Astrocyte of the spinal cord (primary cell): ENCODE measurements at places on chromosomes 7 and 10.

DNA sequence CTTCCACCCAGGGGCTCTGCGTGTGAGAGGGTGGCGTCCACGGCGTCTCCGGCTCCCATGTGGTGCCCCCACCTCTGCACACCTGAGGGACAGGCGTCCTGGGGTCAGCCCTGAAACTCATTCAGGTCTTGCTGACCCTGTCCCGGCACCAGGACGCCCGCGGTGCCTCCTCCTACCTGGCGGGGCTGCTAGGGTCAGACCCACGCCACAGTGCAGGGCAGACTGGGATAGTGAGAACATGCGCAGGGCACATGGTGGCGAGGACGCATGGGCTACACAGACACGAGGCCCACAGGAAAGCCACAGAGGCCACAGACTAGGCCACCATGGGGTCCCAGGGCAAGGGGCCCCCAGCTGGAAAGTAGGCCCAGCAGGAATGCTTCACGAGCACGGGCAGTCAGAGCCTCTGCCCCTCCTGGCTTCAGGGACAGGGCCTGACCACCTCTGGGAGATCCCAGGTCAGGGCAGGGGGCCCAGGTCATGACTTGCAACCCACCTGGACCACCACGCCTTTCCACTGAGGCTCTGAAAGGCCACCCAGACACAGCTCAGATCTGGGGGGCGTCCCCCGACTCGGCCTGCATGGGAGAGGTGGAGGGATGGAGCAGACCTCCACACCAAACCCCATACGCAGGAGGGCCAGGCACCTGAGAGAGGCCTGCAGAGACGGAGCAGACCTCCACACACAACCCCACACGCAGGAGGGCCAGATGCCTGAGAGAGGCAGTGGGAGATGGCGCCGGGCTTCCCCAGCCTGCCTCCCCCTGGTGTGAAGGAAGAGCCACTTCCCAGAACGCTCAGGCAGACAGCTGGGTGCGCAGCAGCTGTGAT is 188.6 kb downstream of the ELFN1 start:
- no peak for DNase-seq

- DNase-seq: no peak
Measured at GRCh38 chr10:99329554-99330346, 594 bp downstream of the CNNM1 start.

DNA sequence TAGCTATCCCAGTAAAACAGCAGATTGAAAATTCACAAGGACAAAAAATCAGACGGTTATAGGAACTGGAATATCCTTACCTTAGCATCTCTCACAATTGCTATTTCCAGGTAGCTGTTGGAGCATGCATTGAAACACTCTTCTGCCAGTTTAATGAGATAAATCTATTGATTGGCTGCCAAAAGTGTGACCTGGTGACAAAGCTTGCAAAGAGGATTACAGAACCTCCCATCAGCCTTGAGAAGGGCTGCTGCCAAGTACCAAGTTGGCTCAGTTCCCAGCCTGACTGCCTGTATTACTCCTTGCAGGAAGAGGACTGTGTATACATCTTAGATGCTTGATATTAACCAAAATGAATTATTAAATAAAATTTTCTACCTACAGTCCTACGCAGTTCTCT is 5.1 kb downstream of the PRLHR start:
- no peak for DNase-seq

GRCh38 chr7:133771788-133772419 is 355.2 kb upstream of the LRGUK start:
- DNase-seq: no peak

GRCh38 chr7:150340024-150340749 is 1.2 kb downstream of the RARRES2 start:
- peak; percentile 22 for DNase-seq

GRCh38 chr10:29948881-29949355 is 110.5 kb downstream of the JCAD start:
- DNase-seq: no peak

DNA sequence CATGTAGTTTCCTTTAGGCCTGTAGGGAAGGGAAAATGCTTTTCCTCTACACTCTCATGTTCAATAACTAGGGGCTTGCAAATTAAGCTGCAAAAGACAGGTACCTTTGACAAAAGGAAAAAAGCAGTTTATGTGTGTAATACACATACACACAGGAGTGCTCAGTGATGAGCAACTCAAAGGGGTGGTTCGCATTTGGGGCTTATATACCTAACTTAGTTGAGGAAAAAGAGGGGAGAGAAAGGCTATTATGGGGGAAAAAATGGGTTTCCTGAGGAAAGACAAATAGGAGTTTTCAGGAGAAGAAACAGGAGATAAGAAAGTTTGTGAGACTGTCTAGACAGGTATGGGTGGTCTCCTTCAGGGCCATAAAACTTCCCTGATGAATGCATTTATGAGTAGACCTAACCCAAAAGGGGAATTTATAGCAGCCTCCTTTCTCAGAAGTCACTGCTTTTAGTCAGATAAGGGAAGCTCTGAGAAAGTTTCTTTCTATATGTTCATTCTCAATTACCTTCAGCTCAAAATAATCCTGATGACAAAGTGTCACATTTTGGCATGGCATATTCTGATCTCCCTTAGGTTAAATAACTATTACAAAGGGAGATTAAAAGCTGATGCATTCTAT is 55.2 kb upstream of the EZH2 start:
- no peak for DNase-seq

DNA sequence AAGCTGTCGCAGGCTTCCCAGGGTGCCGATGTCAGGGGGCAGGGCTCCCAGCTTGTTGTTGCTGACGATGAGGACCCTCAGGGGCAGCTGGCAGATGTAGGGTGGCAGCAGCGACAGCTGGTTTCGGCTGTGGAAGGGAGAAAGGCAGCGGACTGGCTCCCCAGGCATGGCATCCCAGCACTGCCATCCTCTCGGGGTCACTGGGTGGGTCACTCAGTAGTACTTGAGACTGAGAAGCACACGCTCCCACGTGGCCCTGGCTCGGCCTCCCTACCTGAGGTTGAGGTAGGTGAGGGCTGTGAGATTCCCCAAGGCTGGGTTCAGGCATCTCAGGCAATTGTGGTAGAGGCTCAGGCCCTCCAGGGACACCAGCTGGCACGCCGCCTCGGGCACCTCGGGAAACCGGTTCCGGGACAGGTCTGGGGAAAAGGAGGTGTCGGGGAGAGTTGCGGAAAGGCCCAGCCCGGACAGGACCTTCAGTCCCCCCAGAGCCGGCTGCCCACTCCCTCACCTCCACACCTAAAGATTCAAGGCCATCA is 3.8 kb downstream of the LRCH4 start:
- DNase-seq: no peak

GRCh38 chr10:14379556-14380280 is 49.0 kb upstream of the FRMD4A start:
- no peak for DNase-seq

GRCh38 chr7:69871213-69871885 is 273.1 kb downstream of the AUTS2 start:
- peak; percentile 65 for DNase-seq

DNA sequence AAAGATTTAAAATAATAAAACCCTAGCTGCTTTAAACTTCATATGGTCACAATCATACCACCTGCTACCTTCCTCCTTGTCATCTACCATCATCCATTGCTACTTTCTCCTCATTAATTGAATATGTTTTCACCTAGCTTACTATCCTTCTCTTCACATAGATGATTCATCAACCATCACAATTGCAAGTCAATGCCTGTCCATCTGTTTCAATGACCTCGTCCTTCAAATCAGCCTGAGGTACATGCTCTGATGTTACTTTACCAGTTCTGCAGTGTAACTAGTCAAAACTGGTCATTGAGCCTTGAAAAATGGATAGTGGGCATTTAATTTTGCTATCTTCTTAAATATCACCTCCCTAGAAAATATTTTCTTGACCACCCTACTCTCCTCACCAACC is 164.7 kb downstream of the SEMA3E start:
- DNase-seq: no peak

DNA sequence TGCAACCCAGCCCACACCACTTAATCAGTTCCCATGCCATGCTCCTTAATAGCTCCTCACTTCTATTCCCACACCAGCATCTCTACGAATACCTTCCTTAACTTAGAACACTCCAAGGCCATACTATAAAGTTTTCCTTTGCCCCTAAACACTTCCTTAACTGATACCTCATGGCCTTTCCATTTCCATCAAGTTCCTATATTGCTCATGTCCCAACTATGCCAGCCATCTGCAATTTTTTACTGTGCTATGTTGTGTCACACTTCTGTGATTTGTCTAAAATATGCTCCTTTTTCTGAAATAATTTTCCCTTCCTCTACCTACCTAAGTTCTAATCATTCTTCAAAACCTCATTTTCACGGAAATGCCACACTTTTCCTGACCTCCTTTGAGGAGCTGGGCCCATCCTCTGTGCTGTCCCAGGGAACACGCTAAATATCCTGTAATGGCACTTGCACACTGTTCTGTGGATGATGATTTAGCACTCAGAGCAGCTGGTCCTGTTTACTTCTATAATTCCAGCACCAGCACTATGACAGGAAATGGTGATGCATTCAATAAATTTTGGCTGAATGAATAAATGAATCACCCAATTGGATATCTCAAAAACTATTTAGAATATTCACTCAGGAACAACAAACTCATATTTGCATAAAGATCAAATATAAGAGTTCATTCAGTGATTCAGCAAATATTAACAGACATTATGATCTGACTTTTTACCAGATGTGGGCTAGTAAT is 266.5 kb upstream of the HGF start:
- DNase-seq: peak; percentile 52

DNA sequence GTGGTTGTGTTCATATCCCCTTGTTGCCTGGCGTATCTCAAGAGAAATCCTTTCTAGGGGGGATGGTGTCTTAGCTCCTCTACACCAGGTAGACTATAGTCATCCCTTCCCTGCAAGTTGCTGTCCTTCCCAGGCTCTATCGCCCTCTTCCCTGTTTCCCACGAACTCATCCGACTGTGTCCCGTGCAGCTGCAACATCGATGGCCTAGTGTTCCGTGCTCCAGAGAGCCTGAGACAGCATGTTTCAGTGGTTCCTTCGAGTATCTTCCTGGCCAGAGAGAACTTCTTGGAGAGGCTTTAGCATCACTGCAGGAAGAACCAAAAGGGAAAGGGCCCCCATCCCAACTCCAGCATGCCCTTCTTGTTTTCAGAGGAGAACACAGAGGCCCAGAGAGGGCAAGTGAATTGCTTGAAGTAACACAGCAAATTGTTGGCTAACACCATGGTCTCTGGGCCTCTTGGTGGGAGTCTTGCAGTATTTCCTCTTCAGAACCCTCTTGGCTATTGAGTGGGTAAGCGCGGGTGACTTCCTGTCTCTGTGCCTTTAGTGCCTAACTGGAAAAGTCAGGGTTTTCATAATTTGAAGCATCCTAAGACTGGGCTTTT is 162.9 kb downstream of the RGS10 start:
- no peak for DNase-seq

GRCh38 chr10:29199941-29200679 is 88.8 kb upstream of the LYZL1 start:
- peak; percentile 11 for DNase-seq

- DNase-seq: no peak
Measured at GRCh38 chr7:141700296-141700847, 1.6 kb downstream of the DENND11 start.

- no peak for DNase-seq
Measured at GRCh38 chr10:113390896-113391295, 162.0 kb upstream of the HABP2 start.

DNA sequence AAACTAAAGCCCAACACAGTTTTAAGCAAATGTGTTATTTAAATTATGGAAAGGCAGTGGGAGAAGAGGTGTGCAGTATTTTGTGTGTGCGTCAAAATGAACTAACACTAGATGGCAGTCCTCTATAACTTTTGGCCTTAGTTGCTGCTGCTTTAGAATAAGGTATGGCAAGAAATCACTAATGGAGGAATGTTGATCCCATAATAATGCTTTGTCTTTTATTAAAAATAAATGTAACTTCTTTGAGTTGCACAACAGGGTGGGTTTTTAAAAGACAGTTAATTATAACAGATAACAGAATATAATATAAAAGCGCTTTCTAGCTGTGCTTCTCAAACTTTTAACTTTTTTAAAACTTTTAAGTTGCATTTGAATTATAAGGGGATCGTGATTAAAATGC is 56.4 kb downstream of the BBS9 start:
- peak; percentile 63 for DNase-seq
